ENCODE measurements at places on chromosomes 7 and 10. TPM values are rescaled to one million over a fixed set of nuclear protein-coding genes. Genes with fewer than 3 reads are reported as not detected.

LRIT1 gene
- total RNA-seq = not detected

ITIH2 gene
- not detected for total RNA-seq

HOXA9 gene
- total RNA-seq = 1.0 TPM

LIPM gene
- not detected for total RNA-seq

CYP3A4 gene
- 0.30 TPM for total RNA-seq

CNTNAP2 gene
- 0.24 TPM for total RNA-seq

- DNase-seq = no peak
- no peak overlapping the region for H3K4me3 ChIP-seq
- H3K36me3 ChIP-seq = no peaks in the 10 kb centered on the region
- H3K27me3 ChIP-seq = no peaks in the 10 kb centered on the region
- no peak overlapping the region for H3K27ac ChIP-seq
- H3K4me1 ChIP-seq = peaks cover 2% of the 10 kb centered on the region
Observed at GRCh38 chr10:1736972-1737221, 428 bp downstream of the ADARB2 start.

DNA sequence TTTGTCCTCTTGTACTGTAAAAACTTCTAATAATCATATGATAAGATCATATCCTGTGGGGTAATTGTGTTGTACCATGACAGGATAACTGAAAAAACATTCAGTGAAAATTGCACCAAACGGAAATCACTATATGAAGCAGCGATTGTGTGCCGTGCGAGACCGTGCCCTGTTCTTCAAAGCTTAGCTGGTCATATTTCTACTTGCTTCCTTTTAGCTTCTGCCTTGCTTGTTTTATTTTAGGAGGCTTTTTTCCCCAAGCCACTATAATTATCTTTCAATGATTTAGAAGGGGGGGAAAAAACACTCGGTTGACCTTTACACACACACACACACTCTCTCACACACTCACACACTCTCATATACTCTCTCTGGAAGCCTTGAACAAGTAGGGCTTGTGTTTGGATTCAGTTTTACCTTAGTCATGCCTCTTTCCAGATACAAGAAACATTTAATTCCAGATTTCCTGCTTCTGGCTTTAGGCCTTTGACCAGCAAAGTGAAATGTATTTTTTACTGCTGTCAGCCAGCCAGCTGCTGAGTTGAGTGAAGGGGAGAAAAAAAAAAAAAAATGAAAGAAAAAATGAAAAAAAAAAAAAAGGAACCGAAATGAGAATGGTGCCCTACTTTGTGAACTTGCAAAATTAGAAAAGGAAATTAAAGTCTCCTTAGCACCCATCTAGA lies 181.4 kb downstream of the ARID5B start:
- peak overlapping the region; percentile 75 for H3K27ac ChIP-seq
- DNase-seq = no peak

GRCh38 chr7:142439739-142440138 lies 181.9 kb upstream of the PRSS58 start:
- H3K4me1 ChIP-seq = no peaks in the 10 kb centered on the region
- H3K27ac ChIP-seq = no peak overlapping the region
- H3K36me3 ChIP-seq = no peaks in the 10 kb centered on the region
- H3K4me3 ChIP-seq = no peak overlapping the region
- no peaks in the 10 kb centered on the region for H3K27me3 ChIP-seq

DNA sequence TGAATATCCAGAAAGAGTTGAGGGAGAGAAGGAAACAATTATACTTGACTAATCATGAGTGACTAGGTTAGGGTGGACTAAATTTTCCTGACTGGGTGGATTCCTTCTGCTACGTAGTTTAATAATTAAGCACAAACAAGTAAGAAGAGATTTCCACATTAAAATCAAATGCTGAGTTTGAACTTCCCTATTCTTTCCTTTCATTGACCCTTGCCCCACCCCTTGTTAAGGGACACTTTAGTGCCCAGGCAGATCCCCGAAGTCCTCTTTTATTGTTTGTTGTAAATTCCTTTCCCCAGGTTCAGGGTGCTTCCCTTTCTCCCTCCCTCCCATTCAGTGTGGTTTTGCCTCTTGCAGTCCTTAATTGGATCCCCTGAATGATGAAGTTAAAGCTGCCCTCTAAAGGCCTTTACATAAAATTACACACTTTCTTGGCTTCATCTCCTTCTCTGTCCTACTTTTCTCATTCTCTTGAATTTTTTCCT lies 8.8 kb upstream of the SPAM1 start:
- no peak for DNase-seq
- H3K4me1 ChIP-seq = no peaks in the 10 kb centered on the region
- H3K36me3 ChIP-seq = no peaks in the 10 kb centered on the region

DNA sequence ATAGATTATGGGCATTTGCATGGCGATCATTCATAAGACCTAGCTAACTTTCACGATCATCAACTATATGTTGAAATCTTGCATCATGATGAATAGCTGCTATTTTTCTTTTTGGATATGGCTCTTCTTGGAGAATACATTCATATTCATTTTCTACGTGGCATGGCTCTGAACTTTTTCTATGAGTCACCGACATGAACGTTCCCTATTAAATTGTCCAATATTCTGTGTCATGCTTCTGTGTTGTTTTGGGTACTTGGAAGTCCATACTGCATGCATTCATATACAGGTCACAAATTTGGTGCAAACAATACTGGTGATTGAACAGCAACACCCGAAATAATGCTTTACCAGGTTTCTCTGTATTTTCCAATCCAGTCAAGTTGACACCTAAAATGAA lies 37.9 kb upstream of the ANKRD1 start:
- H3K4me1 ChIP-seq = no peaks in the 10 kb centered on the region
- H3K27ac ChIP-seq = no peak overlapping the region
- H3K27me3 ChIP-seq = no peaks in the 10 kb centered on the region
- no peak overlapping the region for H3K4me3 ChIP-seq
- no peaks in the 10 kb centered on the region for H3K36me3 ChIP-seq
- no peak for DNase-seq

DNA sequence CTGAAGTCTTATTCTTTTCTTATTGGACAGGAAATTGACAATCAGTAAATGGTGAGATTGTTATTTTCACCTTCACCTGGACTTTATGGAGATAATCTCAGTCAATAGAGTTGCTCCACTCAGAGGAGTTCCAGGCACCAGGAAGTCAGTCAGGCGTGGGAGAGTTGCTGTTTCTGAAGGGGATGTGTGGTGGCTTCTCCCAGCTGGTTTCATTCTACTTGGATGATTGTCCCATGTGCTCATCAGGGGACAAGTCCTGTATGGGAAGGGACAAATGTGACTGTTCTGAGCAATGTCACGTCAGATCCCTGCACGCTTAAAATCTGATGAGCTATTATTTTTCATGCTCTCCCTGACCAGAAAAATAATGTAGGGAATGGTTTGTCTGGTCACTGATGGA lies 222.5 kb upstream of the PITRM1 start:
- no peak for DNase-seq
- H3K4me1 ChIP-seq = no peaks in the 10 kb centered on the region
- no peak overlapping the region for H3K4me3 ChIP-seq
- H3K27me3 ChIP-seq = no peaks in the 10 kb centered on the region
- H3K27ac ChIP-seq = no peak overlapping the region

GRCh38 chr7:131921016-131921415 lies 364.6 kb upstream of the PODXL start:
- no peak overlapping the region for H3K4me3 ChIP-seq
- H3K36me3 ChIP-seq = no peaks in the 10 kb centered on the region
- no peak overlapping the region for H3K27ac ChIP-seq
- no peaks in the 10 kb centered on the region for H3K4me1 ChIP-seq
- DNase-seq = no peak
- H3K27me3 ChIP-seq = no peaks in the 10 kb centered on the region

All from ovary (tissue), 10 donors.